ENCODE measurements at places on chromosomes 6 and 20. TPM values are rescaled to one million over a fixed set of nuclear protein-coding genes. Genes with fewer than 3 reads are reported as not detected.

Gene TMEM217
- total RNA-seq: 0.62 TPM

Gene PPP1R14C
- 27.3 TPM for total RNA-seq

Gene ME1
- 11.4 TPM for total RNA-seq

Gene EDN3
- total RNA-seq: 11.7 TPM

Gene FAM217A
- total RNA-seq: not detected

Gene TMEM244
- not detected for total RNA-seq

Gene CST7
- 0.47 TPM for total RNA-seq

Gene NRN1
- 4.5 TPM for total RNA-seq

Gene GTSF1L
- total RNA-seq: not detected

Gene CALHM4
- total RNA-seq: not detected

Gene ENPP3
- total RNA-seq: 21.4 TPM

Gene EDN1
- total RNA-seq: 9.5 TPM

Gene CAGE1
- total RNA-seq: not detected

Gene OTOR
- not detected for total RNA-seq

Gene KIF16B
- 41.6 TPM for total RNA-seq

Gene HECA
- 18.0 TPM for total RNA-seq

Gene ZNF76
- total RNA-seq: 33.8 TPM

Gene APCDD1L
- 1.0 TPM for total RNA-seq

Gene PEX3
- 11.1 TPM for total RNA-seq

Gene CCDC170
- 0.77 TPM for total RNA-seq

Gene TFAP2D
- not detected for total RNA-seq

Gene LRRN4
- not detected for total RNA-seq

Gene HRH3
- not detected for total RNA-seq

Gene SLC32A1
- not detected for total RNA-seq

Gene PLG
- total RNA-seq: 0.16 TPM

Gene NKX2-2
- 1.6 TPM for total RNA-seq

Gene ENPP5
- total RNA-seq: 3.6 TPM

Gene PLN
- 1.3 TPM for total RNA-seq

Gene HLA-DPA1
- total RNA-seq: 58.7 TPM

Gene CNBD2
- total RNA-seq: 3.3 TPM
